ENCODE measurements at places on chromosomes 6 and 20.
A peak's percentile ranks its signal among the peaks of the same experiment; 100 is the strongest.

DNA sequence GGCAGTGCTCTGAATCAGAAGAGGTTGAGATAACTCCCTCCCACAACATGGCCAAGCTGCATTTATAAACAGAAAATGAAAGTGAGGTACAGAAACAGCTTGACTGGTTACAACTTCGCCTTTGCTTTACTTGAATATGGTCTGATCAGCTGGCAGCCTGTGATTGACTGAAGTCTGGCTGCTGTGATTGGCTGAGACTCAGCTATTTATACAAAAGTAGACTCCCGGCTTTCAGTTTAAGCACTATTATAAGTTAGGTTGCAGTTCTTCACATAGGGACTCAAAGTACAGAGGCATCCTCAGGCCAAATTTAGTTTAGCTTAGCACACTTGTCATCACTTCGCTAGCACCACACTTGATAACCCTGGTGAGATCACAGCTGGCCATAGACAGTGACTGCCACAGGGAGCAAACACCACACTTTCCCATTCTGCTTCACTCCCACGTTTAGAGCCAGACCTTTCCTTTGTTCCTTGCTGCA is 362.6 kb downstream of the EPM2A start:
- peak; percentile 9 for DNase-seq

GRCh38 chr6:51152594-51152993 is 333.9 kb downstream of the TFAP2B start:
- DNase-seq = no peak

DNA sequence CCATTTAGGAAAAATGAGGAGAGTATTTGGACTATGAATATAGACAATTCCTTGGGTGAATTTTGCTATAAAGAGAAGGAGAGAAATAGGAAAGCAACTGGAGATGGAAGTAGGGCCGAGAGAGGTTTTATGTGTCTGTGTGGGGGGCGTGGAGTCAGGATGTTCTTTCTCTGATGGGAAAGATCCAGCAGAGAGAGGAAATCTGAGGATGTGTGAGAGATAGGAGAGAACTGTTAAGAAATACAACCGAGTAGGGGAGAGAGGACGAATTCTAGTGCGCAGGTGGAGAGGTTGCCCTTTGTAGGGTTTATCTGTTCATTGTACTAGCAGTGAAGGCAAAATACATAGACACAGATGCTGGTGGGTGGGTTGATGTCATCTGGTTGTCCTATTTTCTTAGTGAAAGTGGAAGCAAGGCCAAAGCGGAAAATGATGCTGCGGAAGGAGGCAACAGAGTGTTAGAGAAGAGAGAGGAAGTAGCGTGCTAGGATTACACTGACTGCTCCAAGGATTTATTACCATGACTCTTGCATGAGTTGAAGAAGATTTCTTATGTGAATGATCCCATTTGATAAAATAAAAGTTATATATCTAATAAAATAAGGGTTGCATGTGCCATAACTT is 57.7 kb downstream of the CLVS2 start:
- DNase-seq = no peak

DNA sequence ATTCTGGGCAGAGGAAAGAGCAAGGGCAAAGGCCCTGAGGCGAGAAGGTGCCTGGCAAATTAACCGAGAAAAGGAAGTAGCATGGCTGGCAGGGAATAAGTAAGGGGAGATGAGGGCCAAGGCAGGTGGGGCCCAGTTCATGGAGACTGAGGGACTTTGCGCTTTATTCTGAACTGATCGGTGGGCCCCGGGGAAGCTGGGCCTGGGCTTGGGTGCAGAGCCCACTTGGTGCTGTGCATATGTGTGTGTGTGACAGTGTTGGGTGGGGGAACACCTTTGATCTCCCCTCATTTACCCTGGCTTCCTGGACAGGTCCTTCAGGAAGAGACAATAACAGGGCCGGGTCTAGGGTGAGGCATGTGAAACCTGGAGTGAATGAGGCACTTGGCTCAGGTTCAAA is 2.9 kb upstream of the MDFI start:
- DNase-seq = no peak

DNA sequence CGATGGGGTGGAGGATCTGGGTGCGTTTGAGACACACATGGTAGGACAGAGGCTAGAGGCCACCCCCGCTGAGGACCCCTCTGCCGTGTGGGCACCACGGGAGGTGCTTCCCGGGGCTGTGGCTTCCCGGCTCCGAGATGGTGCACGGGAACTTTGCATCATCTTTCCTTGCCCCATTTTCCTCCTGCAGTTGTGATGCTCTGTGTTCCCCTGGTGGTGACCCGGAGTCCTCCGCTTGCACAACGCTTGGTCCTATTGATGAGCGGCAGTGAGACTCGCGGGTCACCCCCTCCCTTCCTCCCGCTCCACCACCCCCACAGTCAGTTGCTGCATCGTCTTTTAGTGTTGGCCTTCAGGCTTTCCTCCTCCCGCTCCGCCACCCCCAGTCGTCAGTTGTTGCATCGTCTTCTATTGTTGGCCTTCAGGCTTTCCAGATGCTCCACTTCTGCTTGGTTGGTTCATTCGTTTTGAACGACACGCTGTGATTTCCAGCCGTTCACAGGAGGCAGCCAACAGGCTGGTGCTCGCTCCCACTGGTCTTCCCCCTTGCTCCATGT is 37.3 kb downstream of the PYGB start:
- DNase-seq = no peak

DNA sequence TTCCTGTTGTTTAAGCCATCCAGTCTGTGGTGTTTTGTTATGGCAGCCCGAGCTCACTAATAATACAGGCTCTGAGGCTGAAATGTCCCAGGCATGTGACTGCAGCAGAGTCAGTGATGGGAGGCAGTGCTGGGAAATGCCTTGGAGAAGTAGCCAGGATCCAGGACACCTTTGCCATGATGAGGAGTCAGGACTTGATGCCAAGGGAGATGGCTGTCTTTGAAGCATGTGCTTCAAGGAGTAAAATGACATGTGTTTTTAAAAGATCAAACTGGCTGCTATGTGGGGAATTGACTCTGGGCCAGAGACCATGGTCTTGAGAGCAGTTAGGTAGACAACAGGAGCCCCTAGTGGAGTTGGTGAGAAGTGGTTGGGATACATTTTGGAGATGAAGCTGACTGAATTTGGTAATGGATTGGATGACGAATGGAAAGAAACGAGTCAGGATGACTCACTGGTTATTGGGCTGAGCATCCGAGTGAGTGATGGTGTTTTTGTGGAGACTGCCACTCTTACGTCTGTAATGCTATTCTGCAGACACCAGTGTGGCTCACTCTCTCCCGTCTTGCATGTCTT is 322.2 kb downstream of the PLCB1 start:
- no peak for DNase-seq
